ENCODE measurements at places on chromosomes 2 and 18.

DNA sequence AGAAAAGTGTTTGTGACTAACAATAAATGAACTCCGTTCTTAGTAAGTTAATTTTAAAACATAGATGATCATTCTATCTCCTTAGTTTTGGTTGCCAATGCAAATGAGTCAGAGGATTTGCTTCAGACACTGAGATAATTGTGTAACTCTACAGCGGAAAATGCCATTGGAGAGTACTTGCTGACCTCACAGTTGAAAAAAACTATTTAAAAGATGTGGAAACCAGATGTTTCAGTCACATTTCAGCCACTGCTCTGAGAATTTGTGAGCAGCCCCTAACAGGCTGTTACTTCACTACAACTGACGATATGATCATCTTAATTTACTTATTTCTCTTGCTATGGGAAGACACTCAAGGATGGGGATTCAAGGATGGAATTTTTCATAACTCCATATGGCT lies at the start of gene TNFAIP6:
TNFAIP6 (plus strand) TSS at position 234 of the 400 bp plus-strand sequence; CDS start at position 309, 75 bp downstream.
- no peak for DNase-seq

DNA sequence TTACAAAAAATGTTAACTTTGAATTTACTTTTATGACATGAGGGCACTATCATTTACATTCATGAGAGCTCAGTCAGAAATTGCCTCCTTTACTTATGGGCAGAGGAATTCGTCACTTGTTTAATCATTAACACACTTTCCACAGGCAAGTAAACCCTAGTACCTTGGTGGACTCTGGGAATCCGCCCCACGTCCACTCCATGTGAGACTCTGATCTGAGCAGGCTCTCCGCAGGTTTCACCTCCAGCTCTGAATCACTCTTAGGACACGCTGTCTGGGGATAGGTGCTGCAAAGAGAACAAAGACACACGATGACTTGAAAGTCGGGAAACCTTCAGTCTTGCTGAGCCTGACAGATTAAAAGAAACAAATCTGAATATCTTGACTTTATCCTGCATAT lies 73.6 kb downstream of the LPIN2 start:
- DNase-seq = no peak

GRCh38 chr2:235637896-235638295 lies 144.1 kb downstream of the AGAP1 start:
- no peak for DNase-seq

DNA sequence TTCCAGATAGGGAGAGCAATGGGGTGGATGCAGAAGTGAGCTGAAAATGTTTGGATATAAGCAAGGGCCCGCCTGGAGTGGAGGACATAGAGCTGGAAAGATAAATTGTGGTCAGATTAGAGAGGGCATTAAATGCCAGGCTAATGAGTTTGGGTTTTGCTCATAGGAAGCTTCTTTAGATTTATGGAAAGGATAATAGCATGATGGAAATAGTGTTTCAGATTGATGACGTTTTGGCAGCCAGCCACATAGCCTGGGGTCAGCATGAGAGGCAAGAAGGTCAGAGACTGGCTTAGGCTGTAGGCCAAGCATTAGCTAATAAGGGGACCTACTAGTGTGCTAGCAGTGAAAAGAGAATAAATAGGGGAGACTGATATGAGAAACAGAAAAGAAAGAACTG lies 321.6 kb downstream of the STK39 start:
- DNase-seq = no peak

- DNase-seq = no peak
Observed at GRCh38 chr2:200577027-200577426, 8.8 kb upstream of the AOX1 start.

DNA sequence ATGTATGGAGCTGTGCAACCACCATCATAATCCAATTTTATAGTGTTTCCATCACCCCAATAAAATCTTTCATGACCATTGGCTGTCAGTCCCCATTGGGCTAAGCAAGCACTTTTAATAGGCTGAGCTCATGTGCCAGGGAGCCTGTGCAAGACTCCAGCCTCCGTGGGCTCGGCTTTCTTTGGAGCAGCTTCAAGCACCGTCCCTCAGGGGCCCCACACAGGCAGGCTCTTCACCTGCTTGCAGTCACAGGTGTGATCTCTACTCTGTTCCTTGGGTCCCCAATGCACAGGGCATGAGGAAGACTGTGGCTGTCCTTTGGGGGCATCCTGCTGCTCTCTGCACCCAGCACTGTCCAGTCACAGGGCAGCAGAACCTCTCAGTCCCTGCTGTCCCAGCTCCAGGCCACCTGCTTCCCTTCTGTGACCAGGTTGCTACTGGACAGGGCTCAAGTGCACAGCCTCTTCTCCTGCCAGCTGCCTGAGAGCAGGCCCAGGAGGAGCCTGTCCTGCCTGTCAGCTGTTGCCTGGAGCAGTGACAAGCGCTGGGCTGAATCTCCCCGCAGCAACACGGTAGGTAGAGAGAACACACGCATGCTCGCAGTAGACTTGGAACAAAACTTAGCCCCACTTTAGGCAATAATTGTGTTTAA lies 40.7 kb upstream of the TMEM131 start:
- DNase-seq = no peak

GRCh38 chr2:144461308-144461766 lies 58.6 kb downstream of the ZEB2 start:
- DNase-seq = no peak

GRCh38 chr2:174730698-174731018 lies 33.6 kb downstream of the CHRNA1 start:
- no peak for DNase-seq

DNA sequence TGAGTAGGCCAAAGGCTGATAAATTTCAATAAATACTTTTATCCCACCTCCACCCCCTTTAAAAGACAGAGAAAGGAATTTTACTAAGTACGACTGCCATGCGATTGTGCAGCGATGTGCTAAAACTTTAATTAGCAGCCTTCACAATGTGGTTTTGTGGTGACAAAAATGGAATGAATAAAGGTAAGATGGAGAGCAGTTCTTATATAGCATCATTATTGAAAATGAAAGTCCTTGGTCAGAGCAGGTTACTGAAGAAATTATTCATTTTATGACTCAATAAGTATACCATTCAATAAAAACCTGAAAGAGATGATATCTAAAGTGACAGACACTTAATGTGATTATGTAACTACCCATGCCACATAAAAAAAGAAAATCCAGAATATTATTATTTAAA lies 33.2 kb upstream of the MTIF2 start:
- DNase-seq = no peak

- no peak for DNase-seq
Observed at GRCh38 chr2:179247318-179248023, 17.2 kb downstream of the SESTD1 start.

GRCh38 chr2:68839260-68839833 lies 31.9 kb downstream of the BMP10 start:
- DNase-seq = no peak

DNA sequence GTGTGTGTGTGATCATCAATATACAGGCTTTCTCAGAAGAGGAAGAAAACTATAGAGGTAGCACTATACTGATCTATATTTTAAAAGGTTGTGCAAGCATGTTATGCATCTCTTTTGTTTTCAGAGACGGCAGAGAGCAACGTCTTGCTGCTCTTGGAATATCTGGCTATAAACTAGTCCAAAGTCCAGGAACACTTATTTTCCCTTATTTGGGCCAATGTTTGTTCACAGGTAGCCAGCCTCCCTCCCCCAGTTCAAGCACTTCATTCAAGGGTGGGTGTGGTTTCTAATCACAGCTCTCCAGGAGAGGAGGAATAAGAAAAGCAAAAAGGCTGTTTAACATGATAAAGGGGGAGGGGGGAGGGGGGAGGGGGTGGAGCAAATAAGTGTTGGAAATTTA lies 4.2 kb downstream of the FZD5 start:
- DNase-seq = no peak

DNA sequence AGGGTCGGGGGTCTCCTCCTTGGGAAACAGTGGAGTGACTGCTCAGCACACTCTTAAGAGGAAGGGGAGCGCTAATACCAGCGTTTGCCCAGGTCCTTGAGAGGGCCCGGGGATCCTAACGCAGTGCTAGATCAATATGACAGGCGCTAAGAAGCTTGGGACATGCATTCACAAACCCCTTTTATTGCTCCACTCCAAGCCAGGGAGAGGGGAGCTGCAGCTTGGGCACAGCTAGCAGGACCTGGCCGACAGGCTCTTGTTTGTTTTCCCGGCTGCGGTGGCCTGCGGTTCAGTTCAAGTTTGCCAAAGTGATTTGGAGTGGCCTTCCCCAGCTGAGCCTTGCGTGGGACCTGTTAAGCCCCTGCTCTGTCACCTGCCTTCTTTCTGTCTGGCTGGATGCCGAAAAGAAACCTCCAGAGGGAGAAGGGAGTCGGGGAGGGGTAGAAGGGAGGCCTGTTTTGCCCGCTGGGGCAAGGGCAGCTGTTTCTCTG lies 152.1 kb downstream of the GLI2 start:
- DNase-seq = no peak

- DNase-seq = no peak
Observed at GRCh38 chr2:113236367-113237159, 42.2 kb downstream of the PAX8 start.

DNA sequence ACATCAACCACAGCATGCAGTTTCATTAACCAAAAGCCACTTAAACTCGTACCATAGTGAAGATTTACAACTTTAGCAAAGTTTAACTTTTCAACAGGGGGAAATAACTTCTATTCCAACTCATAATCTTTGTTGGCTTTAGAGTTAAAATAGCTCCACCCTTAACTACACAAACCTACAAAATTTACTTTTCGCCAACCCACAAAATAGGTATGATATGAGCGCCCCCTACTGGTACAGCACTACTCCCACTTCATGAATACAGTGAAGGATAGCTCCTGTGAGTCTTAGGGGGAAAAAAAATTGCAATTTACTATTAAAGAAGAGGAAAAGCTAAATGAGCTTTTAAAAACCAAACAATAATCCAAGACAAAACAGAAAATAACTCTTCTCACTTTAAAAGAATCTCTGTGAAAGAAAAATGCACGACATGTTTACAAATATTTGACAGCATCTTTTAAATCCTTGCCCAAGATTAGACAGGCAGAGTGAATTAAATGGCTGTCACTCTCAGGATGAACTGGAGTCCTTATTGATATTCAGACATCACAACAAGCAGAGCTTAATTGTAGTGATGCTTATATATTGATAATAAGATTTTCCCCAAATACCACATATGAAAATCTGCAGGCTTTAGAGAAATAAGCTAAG lies 32.2 kb downstream of the TMEFF2 start:
- DNase-seq = peak; percentile 22

- no peak for DNase-seq
Observed at GRCh38 chr2:180559038-180559437, 421.4 kb upstream of the UBE2E3 start.

DNA sequence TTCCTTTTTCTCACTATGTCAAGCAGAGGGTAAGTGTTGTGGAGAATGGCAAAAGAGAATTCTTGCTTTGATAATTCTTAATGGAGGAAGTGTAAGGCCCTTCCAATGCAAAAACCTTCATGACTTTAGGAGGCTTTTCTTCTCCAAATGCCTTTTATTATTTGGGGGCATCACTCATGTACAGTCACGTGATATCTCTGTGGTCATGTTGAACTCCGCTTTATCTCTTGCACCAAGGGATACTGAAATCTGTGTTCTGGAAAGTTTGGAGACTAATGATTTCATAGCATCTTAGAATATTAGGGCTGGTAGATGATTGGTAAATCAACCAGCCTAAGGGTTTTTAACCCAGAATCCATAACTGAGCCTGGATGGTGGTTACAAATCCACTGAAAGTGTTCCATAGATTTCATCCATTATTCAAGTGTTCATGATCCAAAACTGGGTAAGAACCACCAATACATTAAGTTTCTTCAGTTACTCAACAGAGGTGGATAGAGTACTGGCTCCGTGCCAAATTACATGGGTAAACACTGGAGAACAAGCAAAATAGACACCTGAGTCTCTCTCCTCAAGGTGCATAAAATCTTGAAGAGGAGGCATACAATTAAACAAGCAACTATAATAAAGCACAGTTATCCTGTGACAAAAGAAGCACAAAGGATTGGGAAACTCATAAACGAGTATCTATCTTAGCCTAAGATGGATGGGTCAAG lies 169.6 kb upstream of the EPHA4 start:
- no peak for DNase-seq

- DNase-seq = no peak
Observed at GRCh38 chr2:42913280-42913878, 121.0 kb upstream of the HAAO start.

GRCh38 chr2:47057687-47058002 lies 97.5 kb downstream of the STPG4 start:
- DNase-seq = no peak

- peak; percentile 20 for DNase-seq
Observed at GRCh38 chr2:68594674-68595492, 48.5 kb upstream of the PROKR1 start.

- DNase-seq = no peak
Observed at GRCh38 chr2:43897492-43897891, 58.7 kb downstream of the ABCG8 start.

GRCh38 chr2:188450732-188451483 lies 159.2 kb downstream of the GULP1 start:
- DNase-seq = no peak

- DNase-seq = no peak
Observed at GRCh38 chr2:45278365-45279078, 269.3 kb upstream of the SIX2 start.

DNA sequence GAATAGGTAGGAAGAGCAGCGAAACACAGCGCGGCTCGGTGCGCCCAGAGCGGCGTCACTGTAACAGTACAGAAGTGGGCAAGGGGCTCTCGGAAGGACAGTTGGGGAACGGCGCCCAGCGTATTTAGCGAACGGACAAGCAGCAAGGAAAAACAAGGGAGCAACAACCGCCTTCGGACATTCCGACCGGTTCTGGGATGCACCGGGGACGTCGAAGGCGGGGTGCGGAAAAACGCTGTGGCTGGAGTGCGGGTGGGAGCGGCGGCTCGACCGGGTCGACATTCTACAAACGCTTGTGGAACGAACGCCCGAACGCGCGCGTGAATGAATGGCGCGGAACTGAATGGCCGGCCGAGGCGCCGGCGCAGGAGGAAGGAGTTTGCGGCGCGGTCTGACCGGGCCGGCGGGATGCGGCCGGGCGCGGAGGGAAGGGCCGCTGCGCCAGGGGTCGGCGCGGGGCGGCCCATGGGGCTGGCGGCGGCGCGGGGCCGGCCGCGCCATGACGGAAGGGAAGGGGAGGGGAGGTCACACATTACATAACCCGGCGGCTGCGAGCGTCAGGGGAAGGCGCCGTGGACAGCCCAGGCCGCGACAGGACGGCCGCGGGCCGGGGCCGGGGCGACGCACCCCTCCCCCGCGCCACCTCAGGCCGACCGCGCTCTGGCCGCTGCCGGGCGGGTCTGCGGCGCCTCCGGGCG lies 605 bp downstream of the REV1 start:
- DNase-seq = peak; percentile 49
